NCI-H526 treated with DMSO at 0.1 percent for 48 hours (cell line): ENCODE measurements at places on chromosomes 3 and 15.

GRCh38 chr15:52912172-52912571, 122.0 kb upstream of the ONECUT1 start:
- DNase-seq: peak; percentile 50

DNA sequence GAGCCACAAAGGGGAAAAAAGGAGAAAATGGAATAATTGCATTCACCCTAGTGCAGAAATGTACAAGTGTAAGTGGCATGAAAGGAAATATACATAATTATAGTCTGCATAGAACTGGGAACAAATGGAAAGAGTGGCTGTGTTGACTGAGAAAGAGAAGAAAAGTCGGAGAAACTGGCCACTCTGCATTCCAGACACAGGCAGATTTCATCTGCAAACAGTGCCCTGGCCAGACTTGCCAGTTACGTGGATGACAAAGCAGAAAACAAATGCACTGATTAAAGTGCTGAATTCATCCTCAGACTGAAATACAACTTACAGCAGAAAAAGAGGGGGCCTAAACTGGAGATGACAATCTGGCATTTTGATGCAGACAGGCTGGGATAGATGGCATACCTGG, 129.8 kb downstream of the FGF12 start:
- DNase-seq: no peak

GRCh38 chr3:11625376-11626083, 18.2 kb downstream of the VGLL4 start:
- no peak for DNase-seq

DNA sequence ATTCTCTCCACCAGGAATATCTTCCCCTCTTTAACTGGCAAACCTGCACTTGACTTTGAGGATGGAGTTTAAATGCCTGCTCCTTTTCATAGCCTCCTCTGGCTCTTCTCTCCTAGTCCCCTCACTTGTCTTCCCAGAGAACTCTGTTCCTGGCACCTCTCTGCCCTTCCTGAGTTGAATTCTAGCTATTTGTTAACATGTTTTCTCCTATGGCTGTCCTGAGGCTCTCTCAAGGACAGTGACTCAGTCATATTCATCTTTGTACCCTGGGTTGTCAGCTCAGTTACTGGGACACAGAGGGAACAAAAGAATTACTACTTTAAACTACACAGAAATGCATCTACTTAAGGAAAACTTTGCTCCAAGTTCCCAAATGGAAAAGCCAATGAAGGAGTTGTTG, 365.1 kb upstream of the ICE2 start:
- DNase-seq: no peak

DNA sequence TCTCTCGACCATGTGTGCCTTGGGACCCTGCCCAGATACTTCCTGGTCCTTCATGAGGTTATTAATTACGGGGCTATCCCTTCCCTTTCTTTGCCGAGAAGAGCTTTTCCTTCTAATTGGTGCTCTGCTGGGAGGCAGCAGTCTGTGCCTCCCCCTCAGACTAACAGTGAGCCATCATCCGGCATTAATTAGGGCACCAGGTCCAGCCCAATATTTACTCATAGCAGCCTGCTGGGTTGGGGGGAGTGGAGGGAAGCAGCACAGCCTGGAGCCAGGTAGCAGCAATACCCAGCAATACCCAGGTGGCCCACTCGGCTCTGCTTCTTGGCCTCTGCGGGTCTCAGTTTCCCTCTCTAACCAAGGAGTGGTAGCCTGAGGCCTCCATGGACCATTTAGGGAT, 20.1 kb downstream of the CACNA2D2 start:
- DNase-seq: no peak

DNA sequence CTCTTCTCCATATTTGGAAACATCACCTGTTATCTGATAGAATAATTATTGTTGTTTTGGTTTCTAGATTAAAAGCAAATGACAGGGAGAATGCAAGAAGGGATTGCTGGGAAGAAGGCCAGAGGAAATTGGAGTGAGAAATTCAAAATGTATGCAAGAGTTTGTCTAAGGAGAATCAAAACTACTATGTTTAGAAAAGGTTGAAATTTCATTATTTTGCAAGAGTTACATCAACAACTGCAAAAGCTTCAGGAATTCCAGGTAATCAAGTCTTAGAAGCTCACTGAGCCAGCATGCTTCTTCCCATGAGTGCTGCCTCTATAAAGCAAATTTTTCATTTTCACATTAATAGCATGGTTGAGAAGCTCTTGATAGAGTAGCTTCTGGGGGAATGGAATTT, 177.2 kb upstream of the GBE1 start:
- no peak for DNase-seq

GRCh38 chr3:150253622-150254021, 154.5 kb upstream of the TSC22D2 start:
- no peak for DNase-seq

GRCh38 chr3:134267996-134268395, 17.3 kb upstream of the RYK start:
- no peak for DNase-seq

- DNase-seq: no peak
These were observed 459.5 kb downstream of the DIPK2A start for GRCh38 chr3:144431134-144431533.

DNA sequence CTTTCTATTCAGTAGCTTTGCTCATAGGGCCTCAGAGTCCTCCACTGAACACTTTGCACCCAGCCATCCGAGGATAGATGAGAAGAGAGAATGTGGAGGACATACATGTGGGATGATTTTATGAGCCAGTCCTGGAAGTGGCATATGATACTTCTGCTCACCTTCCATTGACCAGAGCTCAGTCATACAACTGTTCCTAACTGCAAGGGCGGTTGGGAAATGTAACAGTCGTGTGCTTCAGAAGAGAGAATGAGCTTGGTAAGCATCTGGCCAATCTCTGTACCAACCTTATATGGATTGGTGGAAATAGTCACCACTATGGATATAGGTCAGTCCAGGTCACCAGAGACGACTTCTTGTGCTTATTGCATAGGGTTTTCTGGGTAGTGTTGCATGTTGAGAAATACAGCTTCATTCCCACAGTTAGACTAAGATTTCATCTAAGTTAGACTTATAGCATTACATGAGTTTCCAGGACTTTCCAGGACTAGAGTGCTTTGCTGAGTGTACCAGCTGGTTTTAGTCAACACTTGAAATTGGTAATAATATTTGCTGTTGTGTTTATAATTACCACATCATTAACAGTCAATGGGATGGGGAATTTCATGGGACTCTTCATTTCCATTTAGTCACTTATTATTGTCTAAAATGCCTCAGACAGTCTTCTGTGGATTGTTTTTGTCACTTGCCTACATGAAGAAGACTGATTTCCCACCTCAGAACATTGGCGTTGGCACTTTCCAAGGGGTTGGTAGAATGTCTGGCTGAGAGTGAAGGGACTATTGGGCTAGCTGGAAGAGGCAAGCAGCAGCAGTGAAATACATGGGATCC, 214.5 kb upstream of the ROPN1 start:
- no peak for DNase-seq
